ENCODE measurements at places on chromosomes 1 and 21. TPM values are rescaled to one million over a fixed set of nuclear protein-coding genes. Genes with fewer than 3 reads are reported as not detected.

DNA sequence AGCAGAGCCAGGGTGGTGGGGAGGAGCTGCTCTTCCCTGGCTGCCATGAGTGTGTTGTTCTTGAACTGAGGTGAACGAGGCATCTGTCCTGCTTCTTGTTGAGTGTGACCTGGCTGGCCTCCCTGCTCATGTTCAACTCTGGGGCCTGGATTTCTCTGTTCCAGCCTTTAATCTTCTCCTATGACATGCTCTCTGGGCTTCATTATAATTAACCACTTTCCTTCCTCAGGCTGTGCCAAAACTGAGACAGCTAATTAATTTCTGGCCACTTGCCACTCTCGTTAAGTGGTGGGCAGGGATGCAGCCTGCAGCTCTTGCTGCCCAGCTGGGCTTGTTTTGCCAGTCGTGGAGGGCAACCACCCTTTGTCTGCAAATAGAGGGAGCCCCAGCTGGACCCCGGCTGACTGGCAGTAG is 23.3 kb downstream of the OPRD1 start:
- no peak for DNase-seq

GRCh38 chr1:62334434-62334985 is 15.3 kb upstream of the KANK4 start:
- no peak for DNase-seq

Gene CFHR3
- total RNA-seq = not detected

DNA sequence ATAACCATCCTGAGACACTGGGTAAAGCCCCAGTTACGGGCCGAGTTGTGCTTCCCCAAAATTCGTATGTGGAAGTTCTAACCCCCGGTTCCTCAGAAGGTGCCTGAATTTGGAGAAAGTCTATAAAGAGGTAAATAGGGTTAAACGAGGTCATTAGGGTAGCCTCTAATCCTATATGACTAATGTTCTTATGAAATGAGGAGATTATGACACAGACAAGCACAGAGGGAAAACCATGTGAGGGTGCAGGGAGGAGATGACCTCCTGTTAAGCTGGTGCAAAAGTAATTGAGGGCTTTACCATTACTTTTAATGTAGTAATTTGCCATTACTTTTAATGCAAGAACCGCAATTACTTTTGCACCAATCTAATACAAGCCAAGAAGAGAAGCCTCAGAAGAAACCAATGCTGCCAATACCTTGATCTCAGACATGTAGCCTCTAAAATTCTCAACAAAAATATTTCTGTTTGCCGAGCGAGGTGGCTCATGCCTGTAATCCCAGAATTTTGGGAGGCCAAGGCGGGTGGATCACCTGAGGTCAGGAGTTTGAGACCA is 260.8 kb downstream of the GPATCH2 start:
- DNase-seq = no peak

Gene HAPLN2
- total RNA-seq = not detected

DNA sequence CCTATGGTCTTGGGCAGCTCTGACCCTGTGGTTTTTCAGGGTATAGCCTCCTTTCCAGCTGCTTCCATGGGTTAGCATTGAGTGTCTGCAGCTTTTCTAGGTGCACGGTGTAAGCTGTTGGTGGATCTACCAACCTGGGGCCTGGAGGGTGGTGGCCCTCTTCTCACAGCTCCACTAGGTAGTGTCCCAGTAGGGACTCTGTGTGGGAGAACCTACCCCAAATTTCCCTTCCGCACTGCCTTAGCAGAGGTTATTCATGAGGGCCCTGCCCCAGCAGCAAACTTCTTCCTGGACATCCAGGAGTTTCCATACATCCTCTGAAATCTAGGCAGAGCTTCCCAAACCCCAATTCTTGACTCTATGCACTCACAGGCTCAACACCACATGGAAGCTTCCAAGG is 111.0 kb upstream of the C1orf87 start:
- DNase-seq = no peak

- no peak for DNase-seq
Observed at GRCh38 chr1:188877668-188878067, 1600.0 kb downstream of the BRINP3 start.

DNA sequence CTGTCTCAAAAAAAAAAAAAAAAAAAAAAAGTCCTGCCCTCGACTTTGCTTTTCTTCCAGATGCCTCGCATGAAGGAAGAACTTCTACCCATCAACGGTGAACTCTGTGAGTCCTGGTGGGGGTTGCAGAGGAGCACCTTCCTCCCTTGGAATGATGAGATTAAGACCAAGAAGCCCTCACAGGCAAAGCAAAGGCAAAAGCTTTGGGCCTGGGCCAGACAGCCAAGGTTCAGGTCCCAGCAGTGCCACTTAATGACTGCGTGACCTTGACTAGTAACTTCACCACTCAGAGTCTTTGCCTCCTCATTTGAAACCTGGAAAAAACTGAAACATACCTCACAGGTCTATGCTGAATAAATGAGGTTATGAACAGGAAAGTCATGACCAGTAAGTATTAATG is 55.5 kb downstream of the ZSCAN20 start:
- DNase-seq = no peak

DNA sequence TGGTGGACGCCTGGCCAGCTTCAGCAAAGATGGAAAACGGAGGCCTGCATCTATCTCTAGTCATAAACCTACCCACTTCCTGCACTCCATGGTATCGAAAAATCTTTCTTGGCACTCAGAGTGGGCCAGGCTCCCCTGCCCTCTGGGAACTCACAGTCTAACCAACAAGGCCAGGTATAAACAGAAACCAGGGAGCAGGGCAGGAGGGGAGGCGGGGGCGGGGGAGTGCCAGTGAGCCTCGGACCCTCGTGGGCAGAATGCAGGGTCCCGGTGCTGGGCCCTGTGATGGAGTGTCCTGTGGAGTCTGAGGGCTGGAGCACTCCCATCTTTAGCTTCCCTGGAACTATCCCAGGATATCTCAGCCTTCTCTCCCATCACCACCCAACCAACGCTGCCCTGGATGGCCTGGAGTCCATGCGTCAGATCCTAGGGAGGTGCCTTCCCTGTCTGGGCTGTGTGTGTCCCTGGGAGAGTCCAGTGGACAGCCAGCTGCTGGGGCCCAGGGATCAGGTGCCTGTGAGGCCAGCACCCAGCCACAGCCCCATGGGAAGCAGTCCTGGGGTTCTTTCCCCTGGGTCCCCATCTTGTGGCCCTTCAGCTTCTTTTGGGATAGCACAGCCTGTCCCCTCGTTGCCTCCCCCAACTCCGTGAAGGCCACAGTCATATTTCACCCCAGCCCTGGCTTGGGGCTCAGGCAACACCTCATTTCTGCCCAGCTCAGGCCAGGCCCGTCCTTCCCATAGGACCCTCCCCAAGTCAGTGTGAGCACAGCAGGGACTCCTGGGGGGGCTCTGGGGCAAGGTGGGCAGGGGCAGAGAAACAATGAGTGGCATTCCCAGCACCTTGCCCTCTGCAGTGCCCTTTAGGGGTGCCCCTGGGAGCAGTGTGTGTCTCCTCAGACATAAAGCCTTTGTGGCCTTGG is 1.1 kb upstream of the EPS8L3 start:
- DNase-seq = peak; percentile 10

- DNase-seq = peak; percentile 11
Observed at GRCh38 chr1:36094621-36095061, 5.9 kb downstream of the ADPRS start.
